ENCODE measurements at places on chromosomes 1 and 21. TPM values are rescaled to one million over a fixed set of nuclear protein-coding genes. Genes with fewer than 3 reads are reported as not detected.

The CLIC6 gene
- polyA plus RNA-seq = 0.05 TPM

The C8B gene
- polyA plus RNA-seq = not detected

The CD5L gene
- polyA plus RNA-seq = not detected

The PROK1 gene
- not detected for polyA plus RNA-seq

The FAM72B gene
- 3.2 TPM for polyA plus RNA-seq

The RAB42 gene
- polyA plus RNA-seq = 10.1 TPM

The NPHP4 gene
- polyA plus RNA-seq = 3.6 TPM

The PTPN14 gene
- polyA plus RNA-seq = 19.4 TPM

The SELENBP1 gene
- polyA plus RNA-seq = 26.0 TPM

The LDLRAD1 gene
- not detected for polyA plus RNA-seq

The GUCA2A gene
- not detected for polyA plus RNA-seq

The AGBL4 gene
- polyA plus RNA-seq = 0.21 TPM

The PDZK1 gene
- polyA plus RNA-seq = not detected

The BROX gene
- 22.3 TPM for polyA plus RNA-seq

The FMO2 gene
- 1.2 TPM for polyA plus RNA-seq

The TMEM51 gene
- polyA plus RNA-seq = 18.9 TPM

The ATP1A4 gene
- 4.6 TPM for polyA plus RNA-seq

The IVL gene
- not detected for polyA plus RNA-seq

The GSTM1 gene
- polyA plus RNA-seq = 1.8 TPM

The SHE gene
- polyA plus RNA-seq = 7.5 TPM

The NMNAT2 gene
- 1.8 TPM for polyA plus RNA-seq

The EVA1B gene
- 22.6 TPM for polyA plus RNA-seq

The MMP23B gene
- polyA plus RNA-seq = 29.8 TPM

The B3GALT5 gene
- 0.18 TPM for polyA plus RNA-seq

The TRIM63 gene
- 44.3 TPM for polyA plus RNA-seq

The SMIM1 gene
- polyA plus RNA-seq = 1.6 TPM

The OR6K3 gene
- not detected for polyA plus RNA-seq

The ERICH3 gene
- 0.08 TPM for polyA plus RNA-seq

The ADAMTS1 gene
- polyA plus RNA-seq = 20.1 TPM

The HSD3B1 gene
- not detected for polyA plus RNA-seq

The ADGRL4 gene
- 11.7 TPM for polyA plus RNA-seq

The RORC gene
- polyA plus RNA-seq = 6.2 TPM

The OR2L2 gene
- not detected for polyA plus RNA-seq

The LRRC53 gene
- polyA plus RNA-seq = not detected

The FAM78B gene
- 2.2 TPM for polyA plus RNA-seq

The LRRC71 gene
- 1.5 TPM for polyA plus RNA-seq

The MNDA gene
- polyA plus RNA-seq = not detected

The SPATA1 gene
- polyA plus RNA-seq = 1.8 TPM

The COL6A2 gene
- 468 TPM for polyA plus RNA-seq

The GIPC2 gene
- polyA plus RNA-seq = 1.2 TPM

The ST6GALNAC5 gene
- polyA plus RNA-seq = 2.7 TPM

The SYF2 gene
- 53.8 TPM for polyA plus RNA-seq

The NUP210L gene
- polyA plus RNA-seq = not detected

The RPAP2 gene
- 21.1 TPM for polyA plus RNA-seq

The CR2 gene
- polyA plus RNA-seq = not detected

The ELAPOR1 gene
- 0.38 TPM for polyA plus RNA-seq

The DEDD gene
- polyA plus RNA-seq = 42.7 TPM

The COL8A2 gene
- 14.7 TPM for polyA plus RNA-seq

The RGS13 gene
- not detected for polyA plus RNA-seq

The INKA2 gene
- polyA plus RNA-seq = not detected

The TSTD1 gene
- polyA plus RNA-seq = 23.8 TPM

The ARHGAP29 gene
- polyA plus RNA-seq = 45.0 TPM

The AGMAT gene
- polyA plus RNA-seq = 1.9 TPM

The LCE2C gene
- polyA plus RNA-seq = not detected

The CACHD1 gene
- 11.0 TPM for polyA plus RNA-seq

The KDF1 gene
- polyA plus RNA-seq = 0.11 TPM

The SPRR2D gene
- not detected for polyA plus RNA-seq

The DNAJC16 gene
- polyA plus RNA-seq = not detected

The TIAM1 gene
- polyA plus RNA-seq = 11.9 TPM

All from muscle of arm (tissue), 14 donors.